ENCODE measurements at places on chromosomes 11 and 22. TPM values are rescaled to one million over a fixed set of nuclear protein-coding genes. Genes with fewer than 3 reads are reported as not detected.

DNA sequence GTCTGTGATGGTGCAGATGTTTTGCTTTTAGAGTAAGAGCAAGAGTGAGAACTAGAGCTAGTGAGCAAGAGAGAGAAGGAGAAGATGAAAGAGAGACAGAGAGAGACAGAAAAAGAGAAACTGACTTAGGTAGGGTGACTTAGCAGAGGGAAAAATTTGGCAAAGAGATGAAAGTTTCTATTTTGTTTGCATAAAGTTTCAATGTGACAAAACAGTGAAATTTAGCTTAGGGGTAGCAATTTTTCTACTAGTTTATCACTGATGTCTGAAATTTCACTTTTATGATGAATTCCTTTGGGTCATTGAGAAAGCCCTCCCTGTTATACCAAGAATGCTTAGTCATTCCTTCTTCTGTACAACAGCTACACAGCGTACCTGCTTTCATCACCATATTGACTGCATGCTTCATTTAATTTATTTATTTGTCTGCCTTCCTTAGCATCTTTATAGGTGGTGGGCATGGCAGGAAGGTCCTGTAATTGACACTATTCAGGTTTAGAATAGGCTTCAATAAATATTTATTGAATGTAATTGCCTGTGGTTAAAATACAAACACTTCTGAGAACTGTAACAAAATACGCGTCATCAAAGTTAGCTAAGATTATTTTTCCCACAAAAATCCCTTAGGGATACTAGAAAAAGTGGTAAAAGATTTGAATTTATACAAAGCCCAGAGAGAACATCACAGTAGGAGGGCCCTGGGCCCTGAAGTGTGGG is 19.9 kb upstream of the CTSC start:
- no peak for DNase-seq

GRCh38 chr11:73012121-73012863 is 129.8 kb downstream of the FCHSD2 start:
- DNase-seq: no peak

DNA sequence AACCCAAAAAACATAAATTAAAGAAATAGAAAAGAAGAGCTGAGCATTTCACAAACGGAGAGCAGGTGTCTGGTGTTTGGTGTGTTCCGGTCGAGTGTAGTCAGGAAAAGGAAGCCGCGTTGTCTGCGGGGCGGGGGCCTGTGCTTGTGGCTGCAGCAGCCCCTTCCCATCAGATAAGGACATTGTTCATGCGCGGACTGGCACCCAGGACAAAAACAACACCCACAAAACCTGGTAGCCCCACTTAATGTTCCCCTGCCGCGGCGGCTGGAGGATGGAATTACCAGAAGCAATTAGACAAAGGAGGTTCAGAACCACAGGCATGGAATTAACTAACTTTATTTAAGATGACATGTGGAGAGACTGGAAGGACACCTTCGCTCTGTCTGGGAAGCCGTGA is 29.9 kb downstream of the KRTAP5-5 start:
- no peak for DNase-seq

DNA sequence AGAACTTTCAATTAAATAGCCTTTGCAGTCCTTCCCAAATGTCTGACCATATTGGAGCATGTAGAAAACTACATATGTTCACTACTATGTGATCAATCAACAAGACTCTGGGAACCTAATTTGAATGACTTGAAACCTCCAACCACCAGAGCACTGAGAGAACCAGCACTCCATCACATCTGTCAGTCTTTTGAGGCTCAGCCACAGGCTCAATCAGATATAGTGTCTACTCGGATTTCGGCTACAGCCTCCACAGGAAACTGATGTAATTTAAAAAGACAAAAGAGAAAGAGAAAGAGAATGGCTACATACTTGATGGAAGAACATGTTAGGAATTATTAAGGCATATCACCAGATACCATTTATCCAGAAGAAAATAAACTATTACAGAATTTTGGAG is 859.0 kb downstream of the FAM181B start:
- DNase-seq: no peak

GRCh38 chr22:32473388-32473952 is 1.1 kb upstream of the FBXO7 start:
- DNase-seq: peak; percentile 38

- DNase-seq: no peak
These were observed 4.2 kb downstream of the SHANK2 start for GRCh38 chr11:71248251-71248570.

DNA sequence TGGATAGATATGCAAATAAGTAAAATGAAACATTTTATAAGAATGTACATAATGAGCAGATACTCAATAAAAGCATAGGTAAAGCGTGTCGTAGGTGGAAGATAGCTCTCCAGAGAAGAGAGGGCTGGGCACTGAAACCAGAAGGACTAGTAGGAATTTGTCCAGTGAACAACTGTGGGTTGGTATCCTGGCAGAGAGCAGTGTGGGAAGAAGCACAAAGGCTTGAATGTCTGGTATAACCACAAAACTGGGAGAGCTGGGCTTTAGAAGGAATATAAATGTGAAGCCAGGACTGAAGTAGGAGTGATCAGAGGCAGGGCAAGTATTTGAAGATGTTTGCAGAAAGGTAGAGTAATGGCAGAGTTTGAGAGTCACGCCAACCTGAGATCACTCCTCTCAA is 33.1 kb upstream of the CARD16 start:
- no peak for DNase-seq

DNA sequence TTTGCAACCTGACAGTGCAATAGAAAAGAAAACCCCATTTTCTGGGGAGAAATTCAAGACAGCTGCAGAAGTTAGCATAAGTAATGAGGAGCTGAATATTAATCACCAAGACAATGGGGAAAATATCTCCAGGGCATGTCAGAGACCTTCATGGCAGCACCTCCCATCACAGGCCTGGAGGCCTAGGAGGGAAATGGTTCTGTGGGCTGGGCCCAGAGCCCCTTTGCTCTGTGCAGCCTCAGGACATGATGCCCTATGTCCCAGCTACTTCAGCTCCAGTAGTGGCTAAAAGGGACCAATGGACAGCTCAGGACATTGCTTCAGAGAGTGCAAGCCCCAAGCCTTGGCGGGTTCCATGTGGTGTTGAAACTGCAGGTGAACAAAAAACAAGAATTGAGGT is 14.6 kb upstream of the DKK3 start:
- no peak for DNase-seq

DNA sequence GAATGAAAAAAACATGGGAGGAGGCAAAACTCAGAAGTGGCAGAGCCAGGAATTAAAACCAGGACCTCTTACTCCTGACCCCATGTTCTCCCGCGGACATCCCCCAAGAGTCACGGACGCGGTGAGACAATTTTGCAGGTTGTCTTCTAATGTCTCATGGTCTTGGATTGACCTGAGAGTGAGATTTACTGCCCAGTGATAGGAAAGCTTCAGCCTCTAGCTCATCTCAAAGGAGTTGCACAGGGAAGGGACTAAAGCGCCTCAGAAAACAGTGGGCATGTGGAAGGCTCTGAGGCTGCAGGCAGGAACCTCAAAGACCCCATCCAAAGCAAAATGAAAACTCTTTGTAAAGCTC is 197.4 kb downstream of the ADAMTS15 start:
- DNase-seq: no peak

DNA sequence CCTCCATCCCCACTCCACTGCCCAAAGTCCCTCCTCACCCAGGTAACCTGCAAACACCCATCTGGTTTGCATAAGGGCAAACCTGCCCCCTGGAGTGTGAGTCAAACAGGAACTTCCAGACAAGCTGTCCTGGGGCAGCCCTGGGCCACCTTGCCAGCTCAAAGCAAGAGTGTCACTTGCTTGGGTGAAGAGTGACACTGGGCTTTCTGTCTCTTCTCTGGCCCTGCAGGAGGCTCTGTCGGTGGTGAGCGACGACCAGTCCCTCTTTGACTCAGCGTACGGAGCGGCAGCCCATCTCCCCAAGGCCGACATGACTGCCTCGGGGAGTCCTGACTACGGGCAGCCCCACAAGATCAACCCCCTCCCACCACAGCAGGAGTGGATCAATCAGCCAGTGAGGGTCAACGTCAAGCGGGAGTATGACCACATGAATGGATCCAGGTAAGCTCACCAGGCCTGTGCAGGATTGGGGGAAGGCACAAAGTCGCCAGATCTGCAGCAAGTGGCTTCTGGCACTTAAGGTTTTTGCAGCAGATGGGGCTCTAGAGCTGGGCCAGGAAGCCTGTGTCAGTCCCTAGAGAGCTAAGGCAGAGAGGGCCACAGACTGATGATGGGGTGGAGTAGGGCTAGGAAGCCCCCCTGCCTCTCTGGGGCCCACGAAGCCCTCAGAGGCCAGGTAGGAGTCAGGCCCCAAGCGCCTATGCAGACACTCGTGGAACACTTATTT is 64.2 kb downstream of the FLI1 start:
- no peak for DNase-seq

DNA sequence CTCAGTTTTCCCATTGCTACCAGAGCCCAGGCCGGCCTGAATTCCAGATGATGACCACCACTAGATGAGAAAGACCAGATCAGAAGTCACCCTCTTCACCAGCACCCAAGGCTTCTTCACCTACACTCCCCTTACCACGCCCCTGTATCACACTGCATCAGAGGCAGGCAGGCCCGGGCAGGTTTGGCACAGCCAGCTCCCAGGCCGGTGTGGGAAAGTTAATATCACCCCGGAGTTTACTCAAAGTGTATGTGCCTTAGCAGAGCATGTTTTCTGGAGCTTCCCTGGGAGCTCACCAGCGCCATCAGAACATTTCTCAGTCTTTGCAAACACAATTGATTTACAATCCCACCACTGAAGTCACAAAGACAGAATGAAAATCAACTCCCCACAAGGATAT is 47.5 kb upstream of the POU2AF1 start:
- DNase-seq: peak; percentile 38

GRCh38 chr22:41576877-41577276 is 12.8 kb downstream of the PMM1 start:
- peak; percentile 40 for DNase-seq

SOX6 gene
- total RNA-seq: 3.0 TPM

PANX3 gene
- not detected for total RNA-seq

RBX1 gene
- 37.7 TPM for total RNA-seq

COA4 gene
- total RNA-seq: 111 TPM

All from colonic mucosa (tissue), 4 donors.